ENCODE measurements at places on chromosomes 16 and 17. TPM values are rescaled to one million over a fixed set of nuclear protein-coding genes. Genes with fewer than 3 reads are reported as not detected.

The SOX8 gene
- total RNA-seq, result 0.17 TPM

The ITGAX gene
- 9.6 TPM for total RNA-seq

- no peak for DNase-seq
Observed at GRCh38 chr16:72860726-72861562, 187.0 kb downstream of the ZFHX3 start.

GRCh38 chr17:81039096-81039495 lies 4.1 kb downstream of the BAIAP2 start:
- DNase-seq, result no peak

DNA sequence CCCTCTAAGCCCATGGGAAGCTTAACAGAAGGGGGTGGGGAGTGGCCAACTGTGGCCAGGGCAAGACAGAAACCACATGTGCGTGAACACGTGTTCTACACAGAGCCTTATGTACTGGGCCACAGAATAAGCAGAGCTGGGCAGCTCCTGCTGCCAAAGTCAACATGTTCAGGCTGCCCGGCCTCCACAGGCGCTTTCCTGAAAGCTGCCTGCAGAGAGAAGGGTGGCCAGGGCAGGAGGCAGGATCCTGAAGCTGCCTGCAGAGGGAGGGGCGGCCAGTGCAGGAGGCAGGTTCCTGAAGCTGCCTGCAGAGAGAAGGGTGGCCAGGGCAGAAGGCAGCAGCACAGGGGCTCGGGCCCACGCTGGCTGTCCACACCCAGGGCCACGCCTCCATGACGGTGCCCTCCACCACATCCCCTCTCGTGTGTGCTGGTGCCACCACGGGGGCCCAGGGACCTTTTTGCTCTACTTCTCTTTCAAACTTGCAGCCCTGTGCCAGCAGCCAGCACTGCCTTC lies 79.5 kb downstream of the ANKRD11 start:
- no peak for DNase-seq

GRCh38 chr17:73228748-73229236 lies 32.9 kb downstream of the CPSF4L start:
- peak; percentile 74 for DNase-seq

DNA sequence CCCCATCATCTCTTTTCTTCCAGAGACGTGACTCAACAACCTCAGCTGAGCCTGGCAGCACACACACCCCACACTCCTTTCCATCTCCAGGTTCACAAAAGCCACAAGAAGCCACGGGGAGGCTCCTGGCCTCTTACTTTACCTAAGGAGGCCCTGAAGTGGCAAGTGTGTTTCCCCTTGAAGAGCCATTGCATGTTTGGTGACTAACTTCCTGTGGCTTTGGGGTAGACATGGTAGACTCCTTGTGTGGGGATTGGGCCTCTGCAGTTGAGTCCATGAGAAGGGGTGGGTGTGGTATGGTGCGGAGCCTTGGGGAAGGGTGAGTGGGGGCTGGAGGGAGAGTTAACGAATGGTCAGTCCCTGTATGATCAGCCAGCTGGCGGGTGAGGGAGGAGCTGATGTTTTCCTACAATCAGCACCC lies 24.2 kb downstream of the SAP30BP start:
- no peak for DNase-seq

Data from liver (tissue), 10 donors.